Mammary epithelial cell (primary cell): ENCODE measurements at places on chromosomes 4 and X. TPM values are rescaled to one million over a fixed set of nuclear protein-coding genes. Genes with fewer than 3 reads are reported as not detected.

ADAM29 gene
- not detected for polyA plus RNA-seq

GLRA2 gene
- polyA plus RNA-seq = not detected

PPP2R2C gene
- polyA plus RNA-seq = 0.18 TPM

TTC29 gene
- not detected for polyA plus RNA-seq

NAP1L3 gene
- 0.08 TPM for polyA plus RNA-seq

ZBED1 gene
- 9.1 TPM for polyA plus RNA-seq

LAGE3 gene
- polyA plus RNA-seq = 7.3 TPM

MAGEA3 gene
- not detected for polyA plus RNA-seq

PCDH19 gene
- polyA plus RNA-seq = 0.02 TPM

KLHL34 gene
- polyA plus RNA-seq = not detected

PDE6B gene
- not detected for polyA plus RNA-seq

NOCT gene
- polyA plus RNA-seq = 7.4 TPM

UGT2B11 gene
- not detected for polyA plus RNA-seq

PGK1 gene
- polyA plus RNA-seq = 824 TPM

PAGE1 gene
- polyA plus RNA-seq = not detected

NPNT gene
- not detected for polyA plus RNA-seq

ADH4 gene
- polyA plus RNA-seq = not detected

JCHAIN gene
- polyA plus RNA-seq = not detected

GPRASP1 gene
- polyA plus RNA-seq = 0.07 TPM

ZIC3 gene
- polyA plus RNA-seq = not detected

COL25A1 gene
- polyA plus RNA-seq = not detected

VCX gene
- polyA plus RNA-seq = not detected

TSPAN5 gene
- 36.2 TPM for polyA plus RNA-seq

AFP gene
- 0.09 TPM for polyA plus RNA-seq

ITM2A gene
- 27.9 TPM for polyA plus RNA-seq

SNX12 gene
- 71.4 TPM for polyA plus RNA-seq

P2RY4 gene
- polyA plus RNA-seq = 0.03 TPM

SPOCK3 gene
- polyA plus RNA-seq = not detected

NSUN7 gene
- polyA plus RNA-seq = not detected

LSM6 gene
- 18.1 TPM for polyA plus RNA-seq

BRS3 gene
- not detected for polyA plus RNA-seq

RNF175 gene
- 1.4 TPM for polyA plus RNA-seq

ADGRL3 gene
- polyA plus RNA-seq = 0.10 TPM

PPEF1 gene
- polyA plus RNA-seq = not detected

SSX5 gene
- polyA plus RNA-seq = not detected

DCAF8L2 gene
- polyA plus RNA-seq = not detected

H2BW2 gene
- not detected for polyA plus RNA-seq

PCDH18 gene
- 0.01 TPM for polyA plus RNA-seq

HSFX3 gene
- polyA plus RNA-seq = not detected

EPGN gene
- polyA plus RNA-seq = 83.9 TPM
